ENCODE measurements at places on chromosomes 7 and 10.

- no peak for DNase-seq
Observed at GRCh38 chr7:34928052-34928451, 109.2 kb downstream of the DPY19L1 start.

DNA sequence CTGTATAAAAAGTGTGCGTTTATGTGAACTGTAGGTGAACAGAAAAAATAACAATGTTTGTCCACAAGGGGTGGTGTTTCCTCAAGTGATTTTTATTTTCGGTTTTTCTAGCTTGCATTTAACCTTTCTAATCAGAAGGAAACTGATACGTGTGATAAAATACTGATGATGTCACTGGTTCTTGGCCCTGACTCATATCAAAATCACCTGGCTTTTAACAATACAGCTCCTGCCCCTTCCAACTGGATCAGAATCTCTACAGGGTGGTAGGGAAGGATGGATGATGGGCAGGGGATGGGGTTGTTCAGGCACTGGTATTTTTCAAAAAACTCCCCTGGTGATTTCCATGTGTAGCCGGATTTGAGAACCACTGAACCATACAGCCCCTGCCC lies 10.9 kb downstream of the NPFFR1 start:
- DNase-seq: no peak

DNA sequence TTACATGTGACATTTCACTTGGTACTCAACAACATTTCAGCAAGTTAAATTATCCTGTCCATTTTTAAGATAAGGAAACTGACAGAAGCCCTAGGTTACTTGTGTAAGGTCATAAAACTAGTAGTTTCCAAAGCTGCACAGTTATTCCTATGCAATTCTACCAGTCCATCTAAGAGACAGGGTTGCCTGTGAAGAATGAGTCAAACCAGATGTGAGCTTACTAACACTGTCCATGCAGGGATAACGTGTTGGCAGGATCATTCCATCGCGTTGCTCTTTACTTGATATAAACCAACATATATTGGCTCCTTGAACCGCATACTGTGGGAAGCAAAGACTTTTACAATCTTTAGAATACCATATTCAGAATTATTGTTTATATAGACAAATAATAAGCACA lies 280.9 kb upstream of the HGF start:
- DNase-seq: no peak

DNA sequence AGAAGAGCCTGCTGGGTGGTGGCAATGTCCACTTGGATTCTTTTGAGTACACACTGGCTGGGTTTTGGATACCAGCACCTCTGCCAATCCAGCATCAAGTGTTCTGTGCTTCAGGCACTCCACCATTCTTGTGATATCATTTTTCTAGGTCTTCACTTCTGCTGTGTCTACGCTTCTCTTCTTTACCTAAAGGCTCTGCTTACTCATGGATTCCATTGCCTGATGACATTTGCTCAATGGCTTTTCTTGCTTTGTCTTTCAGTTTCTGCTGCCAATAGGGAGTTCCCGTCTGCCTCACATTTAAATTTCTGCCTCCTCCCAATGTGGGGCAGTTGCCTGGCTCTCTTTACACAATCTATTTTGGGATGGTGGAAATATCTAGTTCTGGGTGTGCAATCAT lies 12.7 kb upstream of the PAPSS2 start:
- DNase-seq: no peak

GRCh38 chr7:12423355-12423996 lies 19.8 kb upstream of the VWDE start:
- DNase-seq: no peak

- DNase-seq: no peak
Observed at GRCh38 chr7:143373255-143373794, 7.8 kb upstream of the ZYX start.

GRCh38 chr7:55594414-55594813 lies 22.1 kb upstream of the VOPP1 start:
- no peak for DNase-seq

- DNase-seq: no peak
Observed at GRCh38 chr10:83127942-83128575, 1011.2 kb upstream of the GHITM start.

DNA sequence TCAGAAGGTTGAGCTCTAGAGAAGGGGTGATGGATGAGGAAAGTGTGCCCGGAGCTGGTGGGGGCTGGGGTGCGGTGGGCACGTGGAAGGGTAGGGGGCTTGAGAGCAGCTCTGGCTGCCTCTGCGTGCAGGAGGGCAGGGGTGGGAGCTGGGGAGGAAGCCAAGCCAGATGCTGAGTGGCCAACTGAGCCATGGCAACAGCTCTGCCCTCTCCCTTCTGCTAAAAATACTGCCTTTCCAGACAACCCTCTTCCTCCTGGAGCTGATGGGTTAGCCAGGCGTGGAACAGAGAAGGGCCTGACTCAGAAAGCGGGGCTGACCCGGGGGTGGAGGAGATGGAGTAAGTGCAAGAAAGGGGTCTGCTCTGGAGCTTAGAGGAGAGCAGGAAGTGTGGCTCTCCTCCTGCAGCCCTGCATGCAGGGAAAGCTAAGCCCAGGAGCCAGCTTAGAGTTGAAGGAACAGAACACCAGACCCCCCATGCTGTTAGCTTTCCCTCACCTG lies 114.6 kb upstream of the AGK start:
- no peak for DNase-seq

GRCh38 chr10:103535595-103535994 lies 42.1 kb downstream of the NEURL1 start:
- no peak for DNase-seq

DNA sequence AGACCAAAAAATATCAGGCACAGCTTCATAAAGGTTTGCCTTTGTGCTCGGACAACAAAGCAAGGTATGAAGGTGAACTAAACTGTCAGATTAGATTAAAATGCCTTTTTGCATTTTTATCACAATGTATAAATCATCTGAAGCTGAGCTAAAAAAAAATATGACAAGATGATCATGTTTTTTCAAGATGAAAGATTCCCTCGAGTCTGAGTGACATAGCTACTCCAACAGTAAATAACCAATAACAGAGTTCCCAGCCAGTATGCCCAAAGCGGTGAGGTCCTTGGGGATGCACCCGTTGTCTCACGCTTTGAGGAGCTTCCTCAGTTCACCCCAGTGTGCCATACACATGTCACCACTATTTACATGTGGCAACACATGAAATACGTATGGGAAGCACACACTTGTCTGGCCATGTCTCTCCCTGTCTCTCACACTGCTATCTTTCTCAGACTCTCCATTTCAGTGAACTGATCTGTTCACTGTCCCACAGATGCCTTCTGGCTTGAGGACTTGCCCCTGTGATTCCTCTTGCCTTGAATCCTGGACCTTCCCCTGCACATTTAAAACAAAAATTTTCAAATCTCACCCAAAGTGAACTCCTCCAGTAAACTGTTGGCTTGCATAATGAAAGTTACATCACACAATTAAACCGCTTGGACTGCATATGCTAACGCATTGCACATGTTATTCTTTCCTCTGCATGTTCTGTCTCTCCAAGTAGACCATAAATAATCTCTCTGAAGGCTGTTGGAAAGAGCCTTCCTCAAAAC lies 2.6 kb upstream of the PIK3CG start:
- DNase-seq: no peak

GRCh38 chr7:37817591-37817960 lies 30.8 kb upstream of the NME8 start:
- DNase-seq: no peak

DNA sequence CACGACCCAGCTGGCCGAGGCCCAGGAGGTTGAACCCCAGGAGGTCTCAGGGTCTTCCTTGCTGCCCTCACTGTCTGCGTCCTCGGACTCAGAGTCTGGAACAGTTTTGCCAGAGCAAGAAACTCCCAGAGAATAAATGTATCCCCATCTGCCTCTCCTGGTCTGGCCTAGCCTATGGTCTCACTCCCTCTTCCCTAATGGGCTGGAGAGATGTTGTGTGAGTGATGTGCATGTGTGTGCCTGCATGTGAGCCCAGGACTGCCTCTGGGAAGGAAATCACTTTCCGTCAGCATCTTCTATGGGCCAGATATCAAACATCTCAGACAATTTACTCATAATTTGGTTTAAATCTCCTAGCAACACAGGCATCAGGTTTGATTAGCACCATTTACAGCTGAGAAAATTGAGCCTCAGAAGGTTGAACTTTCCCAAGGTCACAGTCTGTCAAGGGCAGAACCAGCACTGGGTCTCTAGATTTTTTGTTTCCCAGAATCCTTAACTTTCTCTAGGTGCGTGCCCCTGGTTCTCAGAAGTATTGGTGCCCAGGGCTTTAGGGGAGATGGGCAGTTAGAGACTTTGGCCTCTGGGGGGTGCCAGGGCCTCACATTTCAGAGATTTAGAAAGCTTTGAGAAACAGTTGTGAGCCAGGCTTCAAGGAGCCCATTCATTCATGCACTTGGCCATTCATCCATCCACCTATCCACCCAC lies 4.9 kb downstream of the TMEM270 start:
- DNase-seq: no peak

GRCh38 chr7:28192786-28193585 lies 12.4 kb upstream of the JAZF1 start:
- DNase-seq: no peak

GRCh38 chr7:2892549-2892948 lies 48.4 kb upstream of the GNA12 start:
- no peak for DNase-seq

- DNase-seq: no peak
Observed at GRCh38 chr10:2972216-2972615, 95.1 kb upstream of the PFKP start.
